MCF 10A (cell line): ENCODE measurements at places on chromosomes 13 and 19. TPM values are rescaled to one million over a fixed set of nuclear protein-coding genes. Genes with fewer than 3 reads are reported as not detected.

FCGBP gene
- 0.37 and 0.96 TPM in 2 replicates for total RNA-seq

UBE2L5 gene
- not detected in 2 replicates for total RNA-seq

ZNF121 gene
- total RNA-seq: 51.9 and 63.9 TPM in 2 replicates

ANGPTL8 gene
- total RNA-seq: not detected in 2 replicates

NTN5 gene
- total RNA-seq: 0.17 TPM in 1 of 2 replicates, not detected in the other

ZNF763 gene
- 0.23 and 0.25 TPM in 2 replicates for total RNA-seq

ZNF471 gene
- total RNA-seq: not detected in 2 replicates

CD209 gene
- not detected in 2 replicates for total RNA-seq

ZNF85 gene
- total RNA-seq: 4.9 and 6.9 TPM in 2 replicates

OLFM2 gene
- not detected in 2 replicates for total RNA-seq

EID2B gene
- total RNA-seq: 2.0 and 3.3 TPM in 2 replicates

CYP4F12 gene
- 0.42 and 0.56 TPM in 2 replicates for total RNA-seq

GAPDHS gene
- not detected in 2 replicates for total RNA-seq

UGGT2 gene
- total RNA-seq: 54.0 and 57.1 TPM in 2 replicates

SSBP4 gene
- total RNA-seq: 22.3 and 26.3 TPM in 2 replicates

PRSS57 gene
- not detected in 2 replicates for total RNA-seq

SPATA13 gene
- total RNA-seq: 2.2 TPM in 2 replicates

FFAR2 gene
- not detected in 2 replicates for total RNA-seq

TMEM59L gene
- 0.33 and 0.64 TPM in 2 replicates for total RNA-seq

UBAC2 gene
- total RNA-seq: 74.7 and 78.3 TPM in 2 replicates

ZNF101 gene
- total RNA-seq: 8.6 and 9.2 TPM in 2 replicates
